ENCODE measurements at places on chromosomes 16 and 17.

- DNase-seq: no peak
Measured at GRCh38 chr17:3988297-3989040, 24.2 kb upstream of the ATP2A3 start.

DNA sequence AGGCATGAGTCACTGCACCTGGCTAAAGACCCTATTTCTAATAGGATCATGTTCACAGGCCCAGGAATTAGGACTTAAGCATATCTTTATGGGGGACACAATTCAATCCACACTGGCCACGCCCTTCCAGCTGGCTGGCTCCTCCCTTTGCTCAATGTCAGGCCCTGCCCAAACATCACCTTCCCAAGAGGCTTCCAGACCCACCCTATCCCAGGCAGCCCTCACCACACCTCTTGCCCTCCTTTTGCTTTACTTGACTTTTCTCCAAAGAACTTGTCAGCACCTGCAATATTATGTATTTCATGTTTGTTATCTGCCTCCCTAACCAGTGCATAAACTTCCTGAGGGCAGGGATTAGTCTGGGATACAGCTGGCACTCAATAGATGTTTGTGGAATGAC is 109.6 kb upstream of the CDH5 start:
- no peak for DNase-seq

- no peak for DNase-seq
Measured at GRCh38 chr17:50289991-50290702, 15.9 kb downstream of the TMEM92 start.

- no peak for DNase-seq
Measured at GRCh38 chr17:41848788-41849187, 11.2 kb downstream of the KLHL10 start.

DNA sequence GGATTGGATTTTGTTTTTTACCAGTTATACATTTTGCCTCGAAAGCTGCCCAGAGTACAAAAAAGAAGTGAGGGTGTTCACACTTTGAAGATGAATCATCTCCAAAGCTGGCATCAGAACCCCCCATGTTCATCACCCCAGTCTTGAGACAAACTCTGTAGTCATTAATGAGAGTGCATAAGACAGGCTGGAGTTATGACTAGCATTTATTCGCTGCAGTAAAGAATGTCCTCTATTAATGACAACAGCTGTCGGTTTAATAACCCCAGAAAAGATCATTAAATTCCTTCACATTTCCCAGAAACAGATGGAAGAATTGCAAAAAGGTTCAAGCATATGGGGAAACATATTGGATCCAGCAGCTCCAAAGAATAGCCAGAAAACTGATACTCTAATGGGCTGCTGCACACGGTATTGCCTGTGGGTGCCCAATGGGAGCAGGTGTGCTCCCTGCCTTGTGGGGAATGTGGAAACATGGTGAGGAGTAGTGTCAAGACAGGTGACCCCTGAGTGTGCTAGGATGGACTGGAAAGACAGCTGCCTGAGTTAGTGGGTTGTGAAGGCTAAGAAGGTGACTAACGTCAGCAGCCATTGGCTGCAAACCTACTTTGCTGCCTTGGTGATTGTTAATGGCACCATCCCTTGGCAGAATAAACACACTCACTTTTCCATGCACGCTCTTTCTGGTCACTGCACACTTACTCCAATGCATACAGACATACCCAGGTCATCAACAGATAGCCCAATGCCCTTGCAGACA is 81.9 kb downstream of the AIPL1 start:
- DNase-seq: no peak

DNA sequence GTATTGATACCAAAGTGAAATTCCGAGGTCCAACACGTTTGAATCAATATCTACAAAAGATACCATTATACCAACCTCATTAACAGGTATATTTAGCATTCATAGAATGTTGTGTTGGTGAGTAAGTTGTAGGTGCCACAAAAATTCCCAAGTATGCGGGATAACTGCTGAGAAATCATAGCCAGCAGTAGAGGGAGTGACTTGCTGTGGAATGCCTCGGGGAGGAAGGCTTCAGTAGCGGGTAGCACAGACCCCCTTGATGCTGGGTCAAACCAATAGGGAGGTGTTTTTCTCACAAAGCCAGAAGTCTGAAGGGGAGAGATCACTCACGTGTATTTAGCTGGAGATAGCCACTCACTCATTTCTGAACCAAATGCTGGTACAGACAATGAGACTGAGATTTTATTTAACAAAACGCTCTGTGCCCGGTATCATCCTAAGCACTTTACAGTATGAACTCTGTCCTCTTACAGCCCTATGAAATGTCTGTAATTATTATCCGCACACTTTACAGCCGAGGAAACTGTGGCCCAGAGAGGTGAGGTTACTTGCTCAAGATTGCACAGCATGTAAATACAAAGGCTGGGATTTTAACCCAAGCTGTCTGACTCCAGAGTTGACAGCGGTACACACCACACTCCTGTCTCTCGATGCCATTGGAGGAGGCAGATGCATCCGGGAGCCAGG is 23.1 kb downstream of the HSBP1 start:
- no peak for DNase-seq

- no peak for DNase-seq
Measured at GRCh38 chr16:14289692-14290340, 218.7 kb downstream of the MRTFB start.

- no peak for DNase-seq
Measured at GRCh38 chr16:10877472-10877946, 507 bp downstream of the CIITA start.

GRCh38 chr17:7007143-7007542 is 5.3 kb upstream of the RNASEK start:
- DNase-seq: no peak

DNA sequence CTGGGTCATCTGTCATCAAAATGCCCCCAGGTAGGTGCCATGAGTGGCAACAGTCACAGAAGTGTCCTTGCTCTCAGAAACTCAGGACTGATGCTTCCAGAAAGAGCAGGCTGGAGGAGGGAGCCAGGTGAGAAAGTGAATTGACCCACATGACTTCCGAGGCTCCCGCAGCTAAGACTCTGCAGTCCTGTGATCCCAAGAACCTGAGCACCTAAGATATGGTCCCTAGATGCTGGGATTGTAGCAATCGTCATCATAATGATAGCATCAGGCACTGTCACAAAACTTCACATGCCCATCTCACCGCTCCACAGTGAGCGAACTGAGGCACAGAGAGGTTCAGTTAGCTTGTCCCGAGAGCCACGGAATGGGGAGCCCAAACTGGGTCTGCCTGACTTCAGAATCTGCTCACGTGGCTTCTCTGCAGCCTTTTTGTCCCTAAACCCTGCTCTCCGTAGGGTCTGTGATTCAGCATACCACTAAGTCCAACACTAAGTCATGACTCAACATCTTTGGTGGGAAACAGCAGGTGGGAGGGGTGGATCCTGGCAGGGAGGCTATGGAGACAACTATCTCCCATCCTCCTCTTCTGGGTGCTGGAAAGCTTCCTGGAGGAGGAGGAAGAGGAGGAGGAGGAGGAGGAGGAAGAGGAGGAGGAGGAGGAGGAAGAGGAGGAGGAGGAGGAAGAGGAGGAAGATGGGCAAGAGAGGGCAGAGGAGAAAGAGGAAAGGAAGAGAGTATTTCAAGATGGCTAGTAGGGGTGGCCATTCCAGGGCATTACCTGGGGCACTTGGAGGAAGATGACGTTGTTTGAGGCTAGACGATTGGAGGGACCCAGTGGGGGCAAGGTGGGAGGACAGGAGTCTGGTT is 55.5 kb upstream of the DLX4 start:
- no peak for DNase-seq

DNA sequence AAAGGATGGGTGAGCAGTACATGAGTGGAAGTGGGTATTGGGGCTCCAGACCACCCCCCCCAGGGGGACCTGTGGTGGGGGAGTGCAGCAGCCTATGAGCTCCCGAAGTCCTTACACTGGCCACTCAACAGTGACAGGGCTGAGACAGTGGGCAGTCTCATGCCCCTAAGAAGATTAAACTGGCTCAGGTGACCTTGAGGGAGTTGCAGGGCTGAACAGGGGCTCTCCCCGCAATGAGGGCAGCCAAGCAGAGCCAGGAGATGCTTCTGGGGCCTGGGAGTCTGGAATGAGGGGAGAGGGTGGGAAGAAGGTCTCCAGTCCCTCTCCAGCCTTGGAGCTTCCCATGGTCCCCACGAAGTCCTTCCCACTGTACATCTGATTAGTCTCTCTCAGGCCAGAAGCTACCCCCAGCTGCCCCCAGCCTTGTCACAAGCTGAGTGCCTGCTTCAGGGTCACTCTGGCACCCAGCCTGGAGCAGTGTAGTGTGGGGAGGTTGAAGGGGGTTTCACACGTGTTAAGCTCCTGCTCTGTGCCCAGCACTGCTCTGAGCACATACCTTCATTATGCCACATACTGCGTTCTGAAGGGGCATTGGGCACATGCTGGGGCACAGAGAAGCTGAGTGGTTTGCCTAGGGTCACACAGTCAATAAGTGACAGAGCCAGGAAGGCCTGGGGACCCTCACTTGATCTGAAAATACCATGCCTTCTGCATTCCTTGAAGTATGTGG is 1.0 kb upstream of the CDH16 start:
- no peak for DNase-seq

DNA sequence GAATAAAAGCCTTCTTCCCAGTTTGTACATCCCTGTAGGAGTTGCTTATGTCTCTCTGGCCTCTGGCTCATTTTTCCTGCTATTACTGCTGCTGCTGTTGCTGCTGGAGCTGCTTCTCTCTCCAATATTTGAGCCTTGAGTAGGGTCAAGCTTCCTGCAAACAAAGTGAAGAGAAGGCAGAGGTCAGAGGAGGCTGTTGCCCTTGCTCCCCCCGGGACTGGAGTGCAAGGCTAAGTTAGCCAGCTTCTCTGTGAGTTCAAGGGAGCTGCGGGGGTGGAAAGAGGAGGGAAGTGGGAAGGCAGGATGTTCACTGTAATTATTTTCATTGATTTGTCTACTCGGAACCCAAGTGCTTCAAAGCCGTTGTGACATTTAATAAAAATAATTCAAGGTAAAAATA is 77.0 kb upstream of the TMEM132E start:
- DNase-seq: no peak

GRCh38 chr16:66918803-66919568 is at the start of gene CDH16:
TSS of gene CDH16 (minus strand) at chr16:66918885. CDS start at chr16:66918065, 820 bp downstream.
- DNase-seq: no peak

GRCh38 chr16:4666537-4667202 is 26.7 kb upstream of the NUDT16L1 start:
- DNase-seq: no peak

DNA sequence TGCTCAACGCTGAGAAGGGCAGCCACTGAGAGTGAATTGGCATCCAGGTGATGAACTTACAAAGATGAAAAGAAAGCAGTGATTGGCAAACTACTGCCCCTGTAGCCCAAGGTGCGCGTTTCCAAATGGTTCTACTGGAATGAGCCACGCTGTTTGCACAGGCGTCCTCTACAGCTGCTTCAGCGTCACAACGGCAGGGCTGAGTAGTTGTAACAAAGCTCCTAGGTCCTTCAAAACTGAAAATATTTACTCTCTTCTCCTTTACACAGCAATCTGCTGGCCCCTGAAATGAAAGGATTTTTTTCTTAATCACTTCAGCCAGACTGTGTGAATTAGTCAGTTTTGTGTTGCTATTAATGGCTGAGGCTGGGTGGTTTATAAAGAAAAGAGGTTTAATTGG is 107.2 kb upstream of the FOXF1 start:
- DNase-seq: no peak

DNA sequence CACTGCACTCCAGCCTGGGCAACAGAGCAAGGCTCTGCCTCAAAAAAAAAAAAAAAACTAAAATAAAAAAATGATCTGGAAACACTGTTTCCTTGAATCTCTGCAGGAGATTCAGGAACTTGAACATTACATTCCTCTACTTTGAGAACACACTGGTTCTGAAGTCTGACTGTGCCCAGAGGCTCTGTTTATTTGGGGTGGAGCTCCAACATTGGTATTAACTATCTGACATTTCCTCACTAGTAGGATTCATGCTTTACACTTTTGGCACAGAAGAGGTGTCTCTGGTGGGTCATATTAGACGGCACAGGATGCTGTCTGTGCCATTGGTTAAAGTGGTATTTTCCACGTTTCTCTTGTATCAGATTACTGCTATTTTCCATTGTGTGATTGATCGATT is 10.4 kb downstream of the SULT1A2 start:
- no peak for DNase-seq

DNA sequence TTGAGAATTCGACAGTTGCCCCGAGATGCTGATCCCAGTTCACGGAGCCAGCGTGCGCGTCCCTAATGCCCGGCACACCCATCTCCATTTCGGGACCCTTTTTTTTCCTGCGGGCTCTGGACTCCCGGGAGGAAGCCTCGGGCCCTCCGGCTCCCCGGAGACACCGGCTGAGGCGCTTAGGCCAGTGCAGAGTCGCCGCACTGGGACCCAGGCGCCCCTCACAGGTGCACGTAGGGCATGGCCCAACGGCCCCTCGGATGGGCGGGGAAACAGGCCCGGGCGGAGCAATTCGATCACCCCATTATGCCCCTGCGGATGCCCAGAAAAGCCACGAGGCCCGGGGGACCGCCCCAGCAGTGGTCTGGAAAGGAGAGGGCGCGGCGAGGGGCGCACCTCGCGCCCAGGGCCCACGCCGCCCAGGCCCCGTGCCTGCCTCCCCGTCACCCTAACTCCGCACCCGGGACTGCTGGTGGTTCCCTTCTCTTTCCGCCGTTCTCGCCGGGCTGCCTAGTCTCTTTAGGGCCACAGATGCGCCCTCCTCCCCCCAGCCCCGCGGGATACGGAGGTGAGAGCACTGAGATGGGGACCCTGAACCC is 18.5 kb upstream of the ZFHX3 start:
- no peak for DNase-seq

DNA sequence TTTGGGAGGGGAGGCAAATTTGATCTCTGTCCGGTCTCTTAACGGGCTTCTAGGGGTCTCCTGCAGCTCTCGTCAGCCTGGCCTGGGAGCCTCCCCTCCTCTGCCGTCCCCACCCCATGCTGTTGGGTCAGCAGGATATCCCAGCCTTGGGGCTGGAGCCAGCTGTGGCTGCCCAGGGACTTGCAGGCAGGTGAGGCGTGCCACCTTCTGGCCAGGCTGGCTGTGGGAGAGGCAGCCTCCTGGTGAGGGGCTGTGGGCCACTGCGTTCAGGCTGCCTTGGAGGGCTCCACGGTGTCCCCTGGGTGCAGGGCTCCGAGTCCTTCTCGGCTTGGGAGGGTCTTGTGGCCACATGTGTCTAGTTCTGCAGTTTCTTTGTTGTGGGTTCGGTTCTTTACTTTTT is 34.6 kb downstream of the TBCD start:
- no peak for DNase-seq

DNA sequence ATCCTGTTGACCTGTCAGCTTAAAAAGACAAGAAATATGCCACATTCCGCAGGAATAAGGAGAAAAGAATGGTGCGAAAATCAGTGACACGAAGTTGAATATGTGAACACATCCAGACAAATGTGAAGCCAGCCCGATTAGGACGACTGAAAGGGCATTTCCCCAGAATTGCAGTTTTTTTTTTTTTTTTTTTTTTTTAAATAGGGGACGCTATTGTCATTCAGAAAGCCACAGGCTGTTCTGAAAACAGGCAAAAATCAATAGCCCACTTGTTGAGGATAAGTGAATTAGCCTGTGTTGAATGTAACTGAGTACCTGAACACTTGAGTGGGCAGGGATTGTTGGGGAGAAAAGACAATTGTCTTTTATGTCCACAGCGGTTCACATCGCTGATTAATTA is 507.1 kb downstream of the WWOX start:
- DNase-seq: no peak

Measured in stimulated activated CD8-positive, alpha-beta memory T cell treated with anti-CD3 and anti-CD28 coated beads, Interleukin-15, amount 100 ng/mL, for 24 hours (primary cell).